ENCODE measurements at places on chromosomes 2 and 18.

GRCh38 chr2:203751685-203752271, 45.3 kb downstream of the CD28 start:
- no peak for DNase-seq

DNA sequence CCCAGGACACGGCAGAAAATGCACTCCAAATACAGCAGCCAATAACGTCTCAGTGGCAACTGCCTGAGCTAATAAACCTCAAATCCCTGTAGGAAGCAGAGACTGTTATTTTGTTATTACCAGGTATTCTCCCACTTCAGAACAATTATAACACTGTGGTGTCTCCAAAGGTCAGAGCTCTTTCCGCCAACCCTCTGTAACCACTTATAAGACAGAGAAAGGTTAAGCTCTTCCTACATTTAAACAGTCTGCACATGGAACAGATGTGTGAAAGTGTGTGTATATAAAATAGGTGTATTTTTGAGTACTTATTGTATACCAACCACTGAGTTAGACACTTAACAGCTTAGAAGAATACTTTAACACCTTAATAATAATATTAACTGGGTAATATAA, 64.1 kb downstream of the FBXO15 start:
- no peak for DNase-seq

GRCh38 chr2:217182926-217183325, 323.1 kb upstream of the TNP1 start:
- DNase-seq: no peak

GRCh38 chr2:66432801-66433694, 1.9 kb upstream of the MEIS1 start:
- DNase-seq: no peak

DNA sequence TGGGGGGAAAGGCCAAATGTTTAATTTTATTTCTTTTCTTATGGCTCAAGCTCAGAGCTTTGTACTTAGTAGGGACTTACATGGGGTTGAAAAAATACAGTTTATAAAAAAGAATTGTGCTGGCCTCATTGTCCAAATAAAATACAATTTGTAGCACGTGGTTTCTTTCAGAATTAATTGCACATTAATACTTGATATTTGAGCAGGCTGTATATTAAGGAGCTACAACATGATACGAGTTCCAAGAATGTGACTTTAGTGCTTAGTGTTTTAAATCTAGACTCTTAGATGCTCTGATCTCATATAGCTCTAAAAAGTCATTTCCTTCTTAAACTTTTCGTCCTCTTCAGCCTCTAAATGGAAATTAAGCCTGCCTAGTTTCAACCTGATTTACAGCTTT, 46.4 kb upstream of the RASGRP3 start:
- DNase-seq: no peak

DNA sequence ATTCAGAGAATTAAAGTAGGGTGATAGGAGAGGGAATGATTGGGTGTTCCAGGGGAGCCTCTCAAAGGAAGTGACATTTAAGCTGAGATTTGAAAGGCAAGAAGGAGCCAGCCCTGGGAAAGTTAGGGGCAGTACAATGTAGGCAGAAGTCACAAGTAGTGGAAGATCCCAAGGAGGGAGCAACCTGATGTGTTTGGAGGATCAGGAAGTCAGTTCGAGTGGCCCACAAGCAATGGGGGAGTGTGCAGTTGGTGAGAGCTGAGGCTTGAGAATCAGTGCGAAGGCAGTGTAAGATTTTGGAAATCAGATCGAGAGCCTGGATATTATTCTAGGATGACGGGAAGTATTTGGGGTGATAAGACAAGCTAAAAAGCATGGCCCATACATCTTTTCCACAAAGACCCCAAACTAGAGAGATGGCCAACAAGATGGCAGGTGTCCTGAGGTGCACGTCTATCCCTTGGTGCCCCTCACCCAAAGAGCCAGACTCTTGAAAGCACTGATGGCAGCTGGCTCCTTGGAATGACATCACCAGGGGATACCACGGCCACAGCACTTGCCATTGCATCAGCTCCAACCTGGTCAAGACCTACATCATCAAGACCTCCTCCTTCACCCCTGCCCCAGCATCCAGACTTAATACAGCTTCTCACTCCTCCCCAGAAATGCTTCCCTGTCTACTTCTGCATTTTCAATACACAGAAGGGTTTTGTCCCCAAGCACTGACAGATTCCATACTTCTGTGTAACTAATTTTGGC, 127.3 kb downstream of the BCL2 start:
- DNase-seq: no peak
